ENCODE measurements at places on chromosomes 16 and 17. TPM values are rescaled to one million over a fixed set of nuclear protein-coding genes. Genes with fewer than 3 reads are reported as not detected.

The KRTAP9-8 gene
- total RNA-seq: not detected

DNA sequence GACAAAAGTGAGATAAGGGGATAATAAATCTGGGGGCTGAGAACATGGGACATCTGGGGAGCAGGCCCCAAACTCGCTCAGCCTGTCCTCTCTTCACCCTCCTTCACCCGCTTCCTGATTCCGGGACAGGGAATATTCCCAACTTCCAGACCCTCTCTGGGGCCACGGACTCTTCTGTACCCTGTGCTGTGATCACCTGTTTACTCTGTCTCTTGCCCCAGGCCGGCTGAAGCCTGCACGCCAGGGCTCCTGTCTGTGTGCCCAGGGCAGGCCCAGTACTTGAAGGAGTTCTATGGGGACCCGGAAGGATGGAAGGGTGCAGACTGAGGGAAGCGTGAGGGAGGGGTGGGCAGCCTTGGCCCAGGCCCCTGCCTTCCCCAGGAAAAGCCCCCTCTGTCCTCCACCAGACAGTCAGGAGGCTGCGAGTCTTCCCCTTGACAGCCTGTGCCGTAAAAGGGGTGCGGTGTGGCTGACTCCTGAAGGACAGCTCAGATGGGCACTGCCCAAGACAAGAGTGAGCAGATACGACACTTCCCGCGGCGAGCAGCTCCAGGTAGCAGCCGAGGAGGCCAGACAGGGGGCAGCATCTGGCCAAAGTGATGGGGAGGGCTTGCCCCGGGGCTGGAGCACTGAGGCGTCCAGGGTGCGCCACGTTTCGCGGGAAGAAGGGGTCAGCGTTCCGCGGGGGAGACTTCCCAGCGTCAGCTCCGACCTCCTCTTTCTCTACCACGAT is 1.0 kb upstream of the CCNF start:
- peaks cover 7% of the 10 kb centered on the region for H3K36me3 ChIP-seq
- no peak for DNase-seq
- H3K4me1 ChIP-seq: peaks cover 22% of the 10 kb centered on the region
- peak overlapping the region; percentile 87 for H3K27ac ChIP-seq

- no peak for DNase-seq
- no peaks in the 10 kb centered on the region for H3K36me3 ChIP-seq
Observed at GRCh38 chr17:63932721-63933120, 590 bp upstream of the CD79B start.

The ZNF469 gene
- total RNA-seq: 0.43 TPM

- H3K36me3 ChIP-seq: no peaks in the 10 kb centered on the region
- H3K27ac ChIP-seq: peak within 1 kb of the TSS; percentile 85
- H3K4me1 ChIP-seq: peaks cover 21% of the 10 kb centered on the region
Observed at GRCh38 chr17:47693731-47694580, at the start of gene TBKBP1. Gene TBKBP1, plus strand, starts transcription at chr17:47694161. Its CDS starts 1,952 bp downstream, at chr17:47696113.

Measured in type B pancreatic cell (in vitro differentiated cells).